Uterine smooth muscle cell (primary cell): ENCODE measurements at places on chromosomes 12 and 14. TPM values are rescaled to one million over a fixed set of nuclear protein-coding genes. Genes with fewer than 3 reads are reported as not detected.

Gene MANSC1
- total RNA-seq: 0.50 and 0.55 TPM in 2 replicates

Gene POTEM
- total RNA-seq: not detected in 2 replicates

Gene EIF2B1
- 57.9 and 124 TPM in 2 replicates for total RNA-seq

Gene VDR
- 2.7 and 9.2 TPM in 2 replicates for total RNA-seq

Gene CDKN1B
- total RNA-seq: 42.4 and 55.0 TPM in 2 replicates

Gene RPL41
- 1,557 and 2,417 TPM in 2 replicates for total RNA-seq

Gene KRT6C
- not detected in 2 replicates for total RNA-seq

Gene MORN3
- total RNA-seq: 0.55 and 0.62 TPM in 2 replicates

Gene ART4
- not detected in 2 replicates for total RNA-seq

Gene TAS2R19
- total RNA-seq: 7.9 and 10.8 TPM in 2 replicates

Gene FSCB
- 0.12 TPM in 1 of 2 replicates, not detected in the other for total RNA-seq

Gene MYF6
- total RNA-seq: 0.11 TPM in 1 of 2 replicates, not detected in the other

Gene COPS7A
- 76.7 and 77.9 TPM in 2 replicates for total RNA-seq

Gene C12orf50
- total RNA-seq: under 0.01 TPM in 1 of 2 replicates, not detected in the other

Gene BDKRB2
- total RNA-seq: 43.4 and 74.1 TPM in 2 replicates

Gene PRB2
- total RNA-seq: not detected in 2 replicates

Gene KRT85
- not detected in 2 replicates for total RNA-seq

Gene SRGAP1
- total RNA-seq: 17.0 and 23.4 TPM in 2 replicates

Gene CCNT1
- 28.8 and 30.5 TPM in 2 replicates for total RNA-seq
